ENCODE measurements at places on chromosomes 3 and 15.
A peak's percentile ranks its signal among the peaks of the same experiment; 100 is the strongest.

GRCh38 chr3:106640353-106640752, 736.9 kb upstream of the CCDC54 start:
- DNase-seq = no peak

DNA sequence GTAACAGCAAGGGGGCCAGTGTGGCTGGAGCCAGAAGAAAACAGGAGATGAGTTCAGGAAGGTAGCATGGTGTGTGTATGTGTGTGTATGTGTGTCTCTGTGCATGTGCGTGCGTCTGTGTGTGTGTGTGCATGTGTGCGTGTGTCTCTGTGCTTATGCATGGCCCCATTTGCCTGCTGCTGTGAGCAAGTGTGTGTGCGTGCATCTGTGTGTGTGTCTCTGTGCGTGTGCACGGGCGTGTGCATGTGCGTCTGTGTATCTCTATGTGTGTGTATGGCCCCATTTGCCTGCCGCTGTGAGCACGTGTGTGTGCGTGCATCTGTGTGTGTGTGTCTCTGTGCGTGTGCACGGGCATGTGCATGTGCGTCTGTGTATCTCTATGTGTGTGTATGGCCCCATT, 7.1 kb upstream of the EEFSEC start:
- DNase-seq = no peak

- no peak for DNase-seq
These were observed 49.4 kb upstream of the SYNPR start for GRCh38 chr3:63228677-63229076.

GRCh38 chr3:48434591-48435222, 4.8 kb upstream of the PLXNB1 start:
- no peak for DNase-seq

DNA sequence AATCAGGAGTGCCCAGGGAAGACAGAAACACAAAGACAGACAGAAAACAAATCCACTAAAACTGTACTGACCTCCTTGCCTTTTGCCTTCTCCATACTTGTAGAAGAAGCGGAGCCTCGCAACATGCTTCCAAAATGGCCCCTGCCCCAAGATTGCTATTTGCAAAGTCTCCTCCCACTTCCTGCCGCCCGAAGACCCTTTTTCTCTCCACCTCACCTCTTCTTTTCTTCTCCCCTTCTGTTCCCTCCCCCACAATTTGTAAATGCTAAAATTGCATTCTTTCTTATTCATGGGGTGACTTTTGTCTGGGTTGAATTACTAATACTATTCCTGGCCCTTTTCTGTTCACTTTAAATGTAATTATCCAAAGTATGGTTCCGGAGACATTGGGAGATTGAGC, at the start of gene DPPA4:
DPPA4 (minus strand) TSS at position 154 of the 400 bp plus-strand sequence; CDS start at position 125, 29 bp downstream.
- no peak for DNase-seq

DNA sequence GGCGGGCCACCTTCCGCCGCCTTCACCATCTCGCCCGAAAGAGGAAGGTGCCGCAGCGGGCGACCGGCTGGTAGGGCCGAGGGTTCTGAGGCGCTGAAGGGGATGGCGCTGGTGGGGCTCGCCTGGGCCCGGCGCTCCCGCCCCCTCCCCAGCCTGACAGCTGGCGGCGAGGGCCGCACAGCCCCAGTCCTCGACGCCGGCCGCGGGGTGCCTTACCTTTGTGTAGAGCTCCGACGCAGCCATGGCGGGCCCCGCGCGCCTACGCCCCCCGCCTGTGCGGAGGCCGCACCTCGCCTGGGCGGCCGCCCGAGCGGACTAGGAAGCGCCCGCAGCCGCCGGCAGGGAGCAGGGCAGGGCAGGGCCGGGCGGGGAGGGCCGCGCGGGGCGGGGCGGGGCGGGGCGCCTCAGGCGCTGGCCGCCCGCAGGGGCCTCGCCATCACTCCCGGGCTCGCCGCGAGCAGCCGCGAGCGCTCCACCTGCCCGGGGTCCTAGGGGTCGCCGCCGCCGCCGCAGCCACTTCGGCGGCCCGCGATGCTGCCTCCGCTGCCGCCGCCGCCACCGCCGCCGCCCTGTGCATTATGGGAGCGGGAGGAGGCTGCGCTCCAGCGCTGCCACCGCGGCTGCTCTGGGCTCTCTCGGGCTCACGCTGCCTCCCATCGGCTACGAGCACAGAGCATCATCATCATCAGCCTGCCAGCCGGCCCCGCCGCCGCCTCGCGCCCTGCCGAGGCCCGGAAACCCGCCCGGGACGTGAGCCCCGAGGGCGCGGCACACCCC, at the start of gene MYO5A:
MYO5A (minus strand) TSS at position 317 of the 777 bp plus-strand sequence; CDS start at position 243, 74 bp downstream.
- DNase-seq = peak; percentile 74

GRCh38 chr3:39937874-39938273, 128.5 kb downstream of the MYRIP start:
- no peak for DNase-seq

DNA sequence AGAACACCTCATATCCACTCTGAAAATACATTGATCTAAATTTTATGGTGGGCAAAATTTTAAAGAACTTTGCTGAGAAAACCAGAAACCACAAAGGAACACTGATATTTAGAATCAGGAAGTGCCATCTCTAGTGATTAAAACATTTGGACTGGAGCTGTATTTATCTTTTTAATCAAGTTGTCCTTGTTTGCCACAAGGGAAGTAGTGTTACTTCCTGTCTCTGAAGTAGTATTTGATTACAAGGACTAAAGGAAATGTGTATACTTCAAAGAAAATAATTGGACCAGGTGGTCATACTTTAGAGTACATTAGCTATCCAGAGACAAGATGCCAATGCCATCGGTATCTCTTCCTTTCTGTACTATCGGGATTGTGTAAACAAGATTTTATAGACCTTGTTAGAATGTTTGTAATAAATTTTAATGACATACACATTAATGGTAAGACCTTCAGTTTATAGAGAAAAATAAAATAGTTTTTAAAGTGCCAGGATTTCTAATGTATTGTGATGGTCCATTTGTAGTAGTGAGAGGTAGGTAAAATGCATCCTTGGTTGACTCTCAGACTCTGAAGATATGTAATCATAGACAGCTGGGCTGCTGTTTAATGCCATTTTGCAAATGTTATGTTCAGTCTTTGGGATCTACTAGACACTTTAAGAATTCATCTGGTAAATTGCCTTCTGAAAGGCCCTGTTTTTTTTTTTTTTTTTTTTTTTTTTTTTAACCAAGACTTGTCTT, 131.9 kb downstream of the B3GALNT1 start:
- DNase-seq = no peak

DNA sequence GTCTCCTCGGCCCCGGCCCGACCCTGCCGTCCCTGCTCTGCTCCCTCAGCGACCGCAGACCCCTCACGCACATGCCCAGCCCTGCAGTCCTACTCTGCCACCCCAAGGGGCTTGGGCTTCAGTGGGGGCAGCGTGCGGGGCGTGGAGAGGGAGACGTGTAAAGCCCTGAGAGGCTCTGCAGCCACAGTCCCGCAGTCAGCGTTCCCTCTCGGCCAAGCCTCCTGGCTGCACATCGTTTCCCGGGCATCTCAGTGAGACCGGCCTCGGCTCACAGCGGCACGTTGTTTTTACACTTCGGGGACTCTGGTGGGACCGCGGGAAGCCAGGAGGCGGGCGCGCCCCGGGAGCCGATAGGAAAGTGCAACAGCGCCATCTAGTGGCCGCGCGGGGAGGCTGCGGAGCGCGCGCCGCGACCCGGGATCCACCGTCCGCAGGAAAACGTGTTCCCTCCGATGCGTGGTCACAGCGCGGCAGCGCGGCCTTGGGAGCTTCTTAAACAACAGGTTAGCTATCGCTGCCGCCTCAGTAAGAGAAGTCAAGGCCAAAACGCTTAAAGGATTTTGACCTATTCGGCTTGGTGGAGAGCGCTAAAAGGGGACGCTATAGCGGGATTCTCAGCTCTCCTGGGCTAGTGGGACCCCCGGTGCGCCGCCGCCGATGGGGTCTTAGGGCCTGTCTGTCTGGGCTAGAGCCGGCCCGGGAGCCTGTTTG, 226.8 kb upstream of the IGF1R start:
- peak; percentile 37 for DNase-seq

- DNase-seq = peak; percentile 38
These were observed 672 bp downstream of the TFRC start for GRCh38 chr3:196081002-196081833.

DNA sequence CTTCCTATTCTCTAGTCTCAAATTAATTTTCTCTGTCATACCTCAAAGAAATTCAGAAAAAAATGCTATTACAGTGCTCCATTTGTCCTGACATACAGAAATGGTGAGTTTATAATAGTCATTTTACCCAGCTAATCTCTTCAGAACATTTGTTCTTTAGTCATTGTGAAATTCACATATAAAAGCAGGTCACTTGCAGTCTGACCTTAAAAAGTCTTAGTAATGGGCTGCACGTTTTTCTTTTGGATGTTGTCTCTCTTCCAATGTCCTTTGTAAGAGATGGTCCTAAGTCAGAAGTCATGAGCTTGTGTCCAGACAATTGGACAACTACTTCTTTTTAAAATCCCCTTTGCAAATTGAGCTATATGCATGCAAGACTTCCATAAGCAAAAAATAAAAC, 17.0 kb upstream of the IL1RAP start:
- DNase-seq = no peak

GRCh38 chr3:99500485-99500884, 137.9 kb upstream of the COL8A1 start:
- no peak for DNase-seq

DNA sequence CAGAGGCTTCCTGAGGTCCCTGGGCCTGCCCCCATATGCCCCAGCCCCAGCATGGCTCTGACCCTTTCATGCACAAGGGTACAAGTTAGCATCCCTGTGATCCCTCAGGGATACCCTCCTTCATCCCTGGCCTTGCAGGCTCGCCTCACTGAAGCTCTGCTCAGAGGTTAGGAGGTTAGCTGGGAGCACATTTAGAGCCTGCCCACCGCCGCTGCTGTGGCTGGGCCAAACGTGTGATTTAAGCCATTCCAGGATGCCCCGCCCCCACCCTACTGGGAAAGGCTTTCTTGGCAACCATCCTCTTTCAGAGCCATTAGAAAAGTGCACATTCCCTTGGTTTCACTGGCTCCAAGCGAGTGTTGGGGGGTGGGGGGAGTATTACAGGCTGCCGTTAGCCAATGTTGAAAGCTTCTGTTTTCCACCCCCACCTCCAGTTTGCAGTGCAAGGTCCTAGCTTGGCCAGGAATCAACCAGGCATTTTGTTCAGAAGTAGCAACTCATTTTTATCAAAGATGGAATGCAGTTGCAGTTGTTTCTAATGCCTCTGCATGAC, 6.3 kb upstream of the HES1 start:
- DNase-seq = no peak

DNA sequence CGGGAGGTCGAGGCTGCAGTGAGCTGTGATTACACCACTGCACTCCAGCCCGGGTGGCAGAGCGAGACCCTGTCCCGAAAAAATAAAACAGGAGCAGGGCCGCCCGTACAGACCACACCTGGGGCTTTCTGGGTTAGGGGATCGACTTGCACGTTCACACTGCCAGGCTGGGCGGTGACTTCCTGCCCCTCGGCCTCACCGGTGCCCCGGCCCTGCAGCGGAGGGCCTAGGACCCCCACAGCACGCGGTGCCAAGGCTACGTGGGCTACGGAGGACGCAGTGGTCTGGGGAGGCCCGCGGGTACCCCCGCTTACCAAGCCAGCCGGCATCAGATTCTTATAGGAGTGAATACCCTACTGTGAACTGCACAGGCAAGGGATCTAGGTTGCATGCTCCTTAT, 11.6 kb upstream of the TTC14 start:
- DNase-seq = peak; percentile 11

DNA sequence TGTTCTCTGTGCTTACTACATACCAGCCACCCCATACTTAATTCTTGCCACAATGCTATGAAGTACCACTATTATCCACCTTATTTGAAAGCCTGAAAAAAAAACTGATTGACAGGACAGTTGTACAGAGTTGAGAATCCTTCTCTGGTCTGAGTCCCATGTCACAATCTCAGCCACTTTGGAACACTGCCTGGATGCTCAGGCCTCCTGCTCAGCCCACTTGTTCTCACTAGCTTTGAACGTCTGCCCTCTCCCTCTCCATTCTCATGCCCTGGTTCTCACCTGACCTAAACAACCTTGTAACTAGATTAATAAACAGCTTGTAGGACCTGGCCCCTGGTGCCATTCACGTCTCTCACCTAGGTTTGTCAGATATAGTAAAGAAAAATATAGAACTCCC, 53.9 kb downstream of the TRIM69 start:
- no peak for DNase-seq

DNA sequence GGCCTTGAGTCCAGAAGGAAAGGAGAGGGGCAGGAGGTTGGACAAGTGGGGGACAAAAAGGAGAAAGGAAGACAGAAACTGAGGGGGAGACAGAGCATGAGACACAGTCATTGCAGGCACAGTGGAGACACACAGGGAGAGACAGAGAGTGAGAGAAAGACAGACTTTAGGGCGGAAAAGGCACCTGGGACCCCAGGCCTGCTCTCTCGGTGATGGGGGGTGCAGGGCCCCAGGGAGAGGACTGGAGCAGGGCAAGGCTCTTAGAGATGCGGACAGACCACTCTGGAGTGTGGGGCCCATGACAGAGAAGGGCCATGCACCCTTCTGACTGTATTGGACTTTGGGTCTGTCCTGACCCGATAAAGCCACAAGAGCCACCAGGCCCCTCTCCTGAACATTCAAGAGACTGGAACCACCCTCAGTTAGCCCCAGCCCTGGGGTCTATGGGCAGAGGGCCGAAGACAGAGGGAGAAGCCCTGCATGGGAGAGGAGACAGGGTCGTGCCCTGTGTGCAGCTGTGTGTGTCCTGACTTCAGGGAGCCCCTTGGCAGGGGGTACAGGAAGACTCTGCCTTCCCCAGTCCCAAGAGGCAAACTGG, 12.5 kb downstream of the PLCD1 start:
- no peak for DNase-seq

- no peak for DNase-seq
These were observed 1.9 kb upstream of the FAM174B start for GRCh38 chr15:92657486-92657885.

GRCh38 chr3:5690490-5690889, 503.0 kb downstream of the EDEM1 start:
- no peak for DNase-seq

GRCh38 chr15:66285533-66286280, 7.7 kb upstream of the DIS3L start:
- DNase-seq = no peak

DNA sequence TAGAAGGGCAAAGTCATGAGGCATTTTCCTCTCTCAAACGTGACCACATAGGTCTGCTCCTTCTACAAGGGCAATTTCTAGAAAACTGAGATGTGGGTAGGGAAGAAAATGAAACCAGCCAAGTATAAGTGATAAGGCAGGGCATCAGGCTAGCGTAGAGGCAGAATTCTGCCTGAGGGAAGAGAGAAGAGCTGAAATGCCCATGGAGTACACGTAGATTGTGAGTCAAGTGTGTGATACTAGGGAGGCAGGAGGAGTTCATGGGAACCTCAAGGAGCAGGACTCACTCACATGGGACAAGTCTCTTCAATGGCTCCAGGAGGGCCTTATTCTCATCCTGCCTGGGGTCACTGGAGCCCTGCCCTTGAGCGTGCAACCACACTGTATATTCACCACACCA, 34.9 kb upstream of the PPP4R2 start:
- no peak for DNase-seq
